ENCODE measurements at places on chromosomes 5 and 9. TPM values are rescaled to one million over a fixed set of nuclear protein-coding genes. Genes with fewer than 3 reads are reported as not detected.
A peak's percentile ranks its signal among the peaks of the same experiment; 100 is the strongest.

EPB41L4A gene
- 0.28 TPM for polyA plus RNA-seq

PTPRD gene
- polyA plus RNA-seq, result 0.35 TPM

CCNI2 gene
- polyA plus RNA-seq, result not detected

FREM1 gene
- polyA plus RNA-seq, result 0.09 TPM

GRPEL2 gene
- 15.3 TPM for polyA plus RNA-seq

C9orf153 gene
- 0.06 TPM for polyA plus RNA-seq

CAMK4 gene
- 5.9 TPM for polyA plus RNA-seq

TTC16 gene
- polyA plus RNA-seq, result 0.02 TPM

NEURL1B gene
- 5.0 TPM for polyA plus RNA-seq

OR1Q1 gene
- 0.17 TPM for polyA plus RNA-seq

FAM221B gene
- polyA plus RNA-seq, result not detected

SPINK6 gene
- polyA plus RNA-seq, result not detected

DNA sequence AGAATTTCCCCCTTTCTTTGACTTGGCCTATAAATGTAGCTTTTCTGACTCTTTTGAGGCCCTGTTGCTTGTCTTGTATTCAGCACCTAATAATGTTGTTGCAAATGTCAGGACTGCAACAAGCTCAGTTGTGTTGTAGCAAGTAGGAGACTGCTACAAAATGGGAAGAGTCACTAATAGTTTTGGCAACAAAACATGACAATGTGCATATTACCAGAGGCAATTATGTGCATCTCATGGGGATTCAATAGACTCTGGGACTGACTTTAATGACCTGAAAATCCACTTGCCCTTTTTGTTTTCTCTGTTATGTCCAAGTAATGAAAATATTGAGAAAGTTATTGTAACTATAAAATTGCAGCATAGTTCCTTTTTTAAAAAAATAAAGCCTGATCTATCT lies 368.4 kb downstream of the OSTF1 start:
- H3K27ac ChIP-seq, result no peak overlapping the region
- no peak overlapping the region for H3K4me3 ChIP-seq
- no peaks in the 10 kb centered on the region for H3K36me3 ChIP-seq
- no peaks in the 10 kb centered on the region for H3K4me1 ChIP-seq

DNA sequence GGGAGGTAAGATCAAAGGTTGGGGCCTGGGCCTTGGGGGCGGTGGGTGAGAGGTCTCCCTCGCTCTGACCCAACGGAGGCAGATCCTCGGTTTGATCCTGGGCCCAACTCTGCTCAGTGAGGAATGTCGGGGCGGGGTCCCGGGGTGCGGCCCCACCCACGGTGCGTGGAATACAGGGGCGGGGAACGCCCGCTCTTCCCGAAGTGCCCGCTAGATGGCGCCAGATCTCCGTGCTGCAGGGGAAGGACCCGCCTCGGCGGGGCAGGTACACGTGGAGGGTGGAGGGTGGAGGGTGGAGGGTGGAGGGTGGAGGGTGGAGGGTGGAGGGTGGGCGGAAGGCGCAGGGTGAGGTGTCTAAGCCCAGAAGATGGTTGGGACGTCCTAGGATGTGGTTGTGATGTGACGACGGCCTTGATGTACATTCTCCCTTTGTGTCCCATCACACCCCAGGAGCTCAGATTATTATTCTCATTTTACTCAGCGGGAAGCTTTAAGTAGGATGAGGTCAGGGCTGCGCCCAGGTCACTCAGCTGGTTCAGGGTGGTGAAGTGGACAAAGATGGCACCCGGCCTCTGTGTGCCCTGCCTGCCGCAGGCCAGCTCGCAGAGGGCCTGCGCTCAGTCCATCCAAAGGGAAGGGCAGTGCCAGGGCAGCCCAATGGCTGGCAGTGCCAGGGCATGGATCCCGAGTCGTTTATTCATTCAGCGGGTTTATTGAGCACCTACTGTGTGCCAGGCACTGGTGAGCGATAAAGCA lies 9.4 kb upstream of the RPS14 start:
- peaks cover 7% of the 10 kb centered on the region for H3K4me1 ChIP-seq
- no peaks in the 10 kb centered on the region for H3K36me3 ChIP-seq
- no peak overlapping the region for H3K4me3 ChIP-seq
- H3K27ac ChIP-seq, result no peak overlapping the region
- H3K27me3 ChIP-seq, result no peaks in the 10 kb centered on the region
- DNase-seq, result peak; percentile 36

- H3K36me3 ChIP-seq, result no peaks in the 10 kb centered on the region
- no peak overlapping the region for H3K4me3 ChIP-seq
- H3K27me3 ChIP-seq, result no peaks in the 10 kb centered on the region
- H3K27ac ChIP-seq, result no peak overlapping the region
Observed at GRCh38 chr5:2563046-2563445, 188.4 kb downstream of the IRX2 start.

GRCh38 chr5:431711-432050 lies 11.3 kb upstream of the EXOC3 start:
- peaks cover 17% of the 10 kb centered on the region for H3K4me1 ChIP-seq
- H3K36me3 ChIP-seq, result peaks cover 27% of the 10 kb centered on the region
- DNase-seq, result no peak

GRCh38 chr5:36815871-36816270 lies 60.7 kb upstream of the NIPBL start:
- no peak overlapping the region for H3K27ac ChIP-seq
- H3K36me3 ChIP-seq, result no peaks in the 10 kb centered on the region
- DNase-seq, result no peak
- H3K27me3 ChIP-seq, result peaks cover 3% of the 10 kb centered on the region
- no peaks in the 10 kb centered on the region for H3K4me1 ChIP-seq
- H3K4me3 ChIP-seq, result no peak overlapping the region

DNA sequence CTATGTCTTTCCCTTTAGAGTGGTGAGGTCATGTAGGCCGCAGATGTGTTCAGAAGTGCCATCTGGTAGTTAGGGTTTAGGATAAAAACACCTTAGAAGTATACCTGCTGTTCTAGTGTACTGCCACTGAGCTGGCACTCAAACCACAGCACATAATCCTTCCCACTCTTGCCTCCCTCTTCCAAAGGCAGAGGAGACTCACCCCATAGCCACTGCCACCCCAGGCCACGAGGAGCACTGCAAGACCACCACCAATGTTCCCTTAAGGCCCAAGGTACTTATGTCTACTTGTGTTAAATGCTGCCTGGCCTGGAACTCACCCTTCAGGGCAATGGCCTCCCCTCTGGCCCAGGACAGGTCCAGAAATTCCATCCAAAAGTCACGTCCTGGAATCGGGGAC lies 379.5 kb upstream of the EDIL3 start:
- H3K36me3 ChIP-seq, result no peaks in the 10 kb centered on the region
- DNase-seq, result no peak
- no peak overlapping the region for H3K27ac ChIP-seq
- no peaks in the 10 kb centered on the region for H3K4me1 ChIP-seq
- H3K4me3 ChIP-seq, result no peak overlapping the region
- no peaks in the 10 kb centered on the region for H3K27me3 ChIP-seq

GRCh38 chr9:34456746-34457145 lies 1.6 kb downstream of the FAM219A start:
- H3K36me3 ChIP-seq, result no peaks in the 10 kb centered on the region
- H3K27ac ChIP-seq, result peak overlapping the region; percentile 88
- peaks cover 7% of the 10 kb centered on the region for H3K4me1 ChIP-seq
- H3K4me3 ChIP-seq, result peak overlapping the region; percentile 76

DNA sequence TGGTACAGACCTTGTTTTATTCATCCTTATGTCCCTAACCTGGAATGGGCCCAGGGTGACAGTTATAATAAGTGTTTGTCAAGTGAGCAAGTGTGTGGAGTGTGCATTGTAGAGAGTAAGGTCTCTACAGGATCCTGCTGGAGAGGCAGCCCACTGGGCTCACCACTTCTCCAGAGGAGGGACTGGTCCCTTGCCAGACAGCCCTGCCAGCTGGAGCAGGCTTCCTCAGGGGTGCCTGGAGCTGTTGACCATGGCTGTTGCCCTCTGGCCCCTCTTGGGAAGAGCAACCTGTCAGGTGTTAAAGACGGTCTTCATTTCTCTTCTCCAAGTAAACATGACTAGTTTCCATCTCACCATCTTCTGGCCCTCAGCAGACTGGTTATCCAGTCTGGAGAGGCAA lies 20.0 kb downstream of the IRF1 start:
- H3K27me3 ChIP-seq, result no peaks in the 10 kb centered on the region
- H3K27ac ChIP-seq, result no peak overlapping the region
- H3K36me3 ChIP-seq, result no peaks in the 10 kb centered on the region
- H3K4me3 ChIP-seq, result no peak overlapping the region
- DNase-seq, result no peak
- peaks cover 20% of the 10 kb centered on the region for H3K4me1 ChIP-seq

- H3K27ac ChIP-seq, result no peak overlapping the region
- H3K27me3 ChIP-seq, result peaks cover 15% of the 10 kb centered on the region
- no peak overlapping the region for H3K4me3 ChIP-seq
- no peaks in the 10 kb centered on the region for H3K4me1 ChIP-seq
- no peaks in the 10 kb centered on the region for H3K36me3 ChIP-seq
- no peak for DNase-seq
Observed at GRCh38 chr9:97406620-97407177, 5.2 kb upstream of the TDRD7 start.

GRCh38 chr5:8825139-8825757 lies 720.6 kb downstream of the SEMA5A start:
- peaks cover 24% of the 10 kb centered on the region for H3K4me1 ChIP-seq
- no peaks in the 10 kb centered on the region for H3K27me3 ChIP-seq
- H3K27ac ChIP-seq, result peak overlapping the region; percentile 6
- DNase-seq, result peak; percentile 31

DNA sequence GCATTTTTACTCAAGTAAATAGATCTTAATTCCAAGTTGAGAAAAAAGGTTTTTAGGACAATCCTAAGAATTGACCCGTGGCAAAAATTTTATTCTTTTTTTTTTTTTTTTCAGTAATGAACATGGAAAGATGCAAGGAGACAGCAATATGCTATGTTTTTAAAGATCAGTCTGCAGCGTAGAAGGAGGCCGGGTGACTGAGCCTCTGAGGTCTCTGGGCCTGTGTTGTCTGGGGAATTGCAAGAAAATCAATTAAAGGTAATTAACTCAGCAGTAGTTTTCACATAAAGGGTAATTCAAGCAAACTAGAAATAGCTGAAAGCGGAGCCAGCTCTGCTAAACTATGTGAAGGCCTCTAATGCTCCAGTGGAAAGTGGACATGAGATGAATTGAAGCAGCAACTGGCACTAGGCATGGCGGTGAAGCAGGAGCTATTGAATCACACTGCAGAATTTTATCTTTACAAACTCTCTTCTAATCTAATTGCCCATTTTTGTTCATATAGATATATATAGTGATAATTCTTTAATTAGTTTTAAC lies 285.2 kb upstream of the ITGA1 start:
- no peaks in the 10 kb centered on the region for H3K27me3 ChIP-seq
- no peaks in the 10 kb centered on the region for H3K4me1 ChIP-seq
- no peak overlapping the region for H3K4me3 ChIP-seq
- H3K36me3 ChIP-seq, result no peaks in the 10 kb centered on the region

- no peaks in the 10 kb centered on the region for H3K36me3 ChIP-seq
- no peak overlapping the region for H3K27ac ChIP-seq
- H3K4me1 ChIP-seq, result no peaks in the 10 kb centered on the region
- no peak overlapping the region for H3K4me3 ChIP-seq
- no peak for DNase-seq
- H3K27me3 ChIP-seq, result no peaks in the 10 kb centered on the region
Observed at GRCh38 chr5:141440341-141440740, 10.0 kb downstream of the PCDHGA12 start.

DNA sequence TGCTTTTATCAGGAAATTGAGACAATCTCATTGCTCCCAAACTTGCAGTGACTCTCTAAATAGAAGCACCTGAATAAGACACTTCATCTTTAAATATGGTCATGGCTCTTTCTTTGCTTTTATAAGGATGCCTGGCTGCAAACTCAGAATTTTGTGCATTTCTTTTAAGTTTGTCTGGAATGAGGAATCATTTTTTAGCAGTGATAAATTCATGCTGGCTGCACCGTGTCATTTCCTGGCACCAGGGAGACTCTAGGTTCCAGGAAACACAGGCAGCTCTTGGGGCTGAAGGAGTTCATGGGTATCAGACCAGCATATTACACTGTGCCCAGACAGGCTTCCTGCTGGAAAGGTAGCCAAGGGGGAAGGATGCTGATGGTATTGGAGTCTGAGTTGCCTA lies 109.9 kb downstream of the NUDT12 start:
- no peak overlapping the region for H3K4me3 ChIP-seq
- H3K27ac ChIP-seq, result no peak overlapping the region
- H3K4me1 ChIP-seq, result peaks cover 5% of the 10 kb centered on the region
- no peaks in the 10 kb centered on the region for H3K27me3 ChIP-seq

DNA sequence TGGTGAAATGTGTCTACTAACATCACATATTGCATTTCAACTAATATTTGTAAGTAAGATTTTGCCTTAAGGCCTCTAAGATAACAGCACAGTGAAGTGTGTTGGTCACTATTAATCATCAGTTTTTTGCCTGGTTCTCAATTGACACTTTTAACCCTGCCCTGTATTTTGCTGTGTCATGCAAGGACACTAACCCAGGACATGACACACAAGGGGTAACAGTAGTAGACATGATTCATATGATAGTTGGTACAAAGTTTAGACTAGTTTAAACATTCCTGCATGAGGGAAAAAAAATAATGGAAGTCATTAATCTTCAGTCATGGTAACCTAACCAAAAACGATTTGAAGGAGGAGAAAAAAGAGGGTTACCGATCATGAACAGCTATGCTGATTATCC lies 207.0 kb downstream of the DEPDC1B start:
- H3K27me3 ChIP-seq, result no peaks in the 10 kb centered on the region
- DNase-seq, result peak; percentile 54
- H3K4me1 ChIP-seq, result no peaks in the 10 kb centered on the region
- no peak overlapping the region for H3K27ac ChIP-seq

DNA sequence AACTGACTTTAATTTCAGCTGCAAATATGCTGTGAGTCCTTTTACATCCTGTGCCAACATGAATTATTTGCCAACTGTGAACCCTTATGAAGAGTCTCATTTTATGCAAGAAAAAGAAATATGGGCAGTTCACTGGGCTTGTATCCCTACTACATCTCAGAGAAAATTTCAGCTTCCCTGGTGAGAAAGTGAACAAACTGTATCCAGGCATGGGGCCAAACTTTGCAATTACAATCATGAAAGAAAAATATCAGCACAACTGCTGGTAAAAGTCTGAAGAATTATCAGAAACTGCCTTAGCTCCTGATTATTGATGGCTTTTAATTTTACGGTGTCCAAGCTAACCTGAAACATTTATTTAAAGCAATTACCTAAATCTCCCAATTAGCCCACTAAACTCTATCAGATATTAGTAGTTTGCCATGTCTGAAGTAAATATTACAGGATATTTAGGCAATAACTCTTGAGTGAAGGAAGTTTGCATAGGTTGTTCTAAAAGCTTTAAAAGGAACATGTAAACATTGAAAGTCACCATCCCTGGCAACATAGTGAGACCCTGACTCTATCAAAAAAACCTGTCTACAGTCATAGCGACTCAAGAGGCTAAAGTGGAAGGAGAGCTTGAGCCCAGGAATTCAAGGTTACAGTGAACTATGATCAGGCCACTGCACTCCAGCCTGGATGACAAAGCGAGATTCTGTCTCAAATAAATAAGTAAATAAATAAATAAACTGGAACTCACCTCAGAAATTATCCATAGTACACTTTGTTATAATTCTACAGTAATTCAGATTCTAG lies 83.9 kb upstream of the HCN1 start:
- H3K4me3 ChIP-seq, result no peak overlapping the region
- no peak overlapping the region for H3K27ac ChIP-seq
- H3K27me3 ChIP-seq, result no peaks in the 10 kb centered on the region

GRCh38 chr5:171494452-171495121 lies 75.1 kb downstream of the FGF18 start:
- no peaks in the 10 kb centered on the region for H3K27me3 ChIP-seq
- H3K27ac ChIP-seq, result peak overlapping the region; percentile 78
- H3K36me3 ChIP-seq, result no peaks in the 10 kb centered on the region
- peak overlapping the region; percentile 0 for H3K4me3 ChIP-seq
